CD4-positive, alpha-beta T cell treated with Interleukin-1 beta for 1 hour (primary cell): ENCODE measurements at places on chromosomes 7 and 10.

DNA sequence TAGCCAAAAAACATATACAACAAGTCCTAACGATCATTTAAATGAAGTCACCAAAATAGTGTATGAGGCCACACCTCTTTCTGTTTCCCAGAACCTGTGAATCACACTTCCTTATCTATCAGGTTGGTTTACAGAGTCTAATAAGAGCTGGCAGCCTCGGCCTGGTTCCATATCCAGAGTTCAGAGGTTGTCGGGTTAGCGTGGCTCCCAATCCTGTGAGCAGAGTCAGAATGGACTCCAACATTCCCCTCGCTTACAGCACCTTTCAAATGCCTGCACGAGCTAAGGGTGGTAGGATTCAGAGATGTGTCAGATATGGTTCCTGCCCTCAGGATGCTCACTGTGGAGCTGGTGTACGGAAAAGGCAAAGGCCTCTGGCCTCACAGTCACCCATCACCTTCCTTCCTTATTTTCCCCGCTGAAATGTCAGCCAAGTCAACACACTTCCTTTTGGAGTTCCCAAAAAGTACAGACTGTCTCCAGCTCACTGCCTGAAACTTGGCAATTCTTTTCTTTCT, 6.0 kb downstream of the IL15RA start:
- no peak for DNase-seq

GRCh38 chr7:132386201-132386681, 190.0 kb downstream of the PLXNA4 start:
- no peak for DNase-seq

GRCh38 chr10:73209705-73210104, 37.4 kb downstream of the DNAJC9 start:
- no peak for DNase-seq

- DNase-seq, result no peak
Measured at GRCh38 chr10:73601486-73601921, 10.4 kb upstream of the USP54 start.

DNA sequence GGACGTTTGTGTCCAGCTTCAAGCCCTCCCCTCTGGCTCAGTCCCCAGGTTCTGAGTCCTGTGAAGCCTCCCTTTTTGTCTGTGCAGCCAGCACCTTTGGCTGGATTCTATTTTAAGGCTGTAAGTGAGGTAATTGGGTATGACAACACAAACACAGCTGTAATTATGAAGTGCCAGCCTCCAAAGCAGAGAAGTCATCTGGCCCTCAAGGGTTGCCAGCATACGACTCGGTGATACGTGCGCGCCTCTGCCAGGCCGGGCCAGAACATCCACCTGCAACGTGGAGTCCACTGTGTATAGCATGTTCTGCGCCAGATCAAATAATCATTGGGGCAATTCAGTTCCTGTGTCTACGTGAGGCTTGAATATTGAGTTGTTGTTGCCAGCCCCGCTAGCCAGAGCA, 6.7 kb upstream of the FAM180A start:
- DNase-seq, result no peak

- no peak for DNase-seq
Measured at GRCh38 chr10:45652511-45652910, 20.1 kb downstream of the ZFAND4 start.
